NCI-H1048 (cell line): ENCODE measurements at places on chromosomes 7 and 10.
A peak's percentile ranks its signal among the peaks of the same experiment; 100 is the strongest.

DNA sequence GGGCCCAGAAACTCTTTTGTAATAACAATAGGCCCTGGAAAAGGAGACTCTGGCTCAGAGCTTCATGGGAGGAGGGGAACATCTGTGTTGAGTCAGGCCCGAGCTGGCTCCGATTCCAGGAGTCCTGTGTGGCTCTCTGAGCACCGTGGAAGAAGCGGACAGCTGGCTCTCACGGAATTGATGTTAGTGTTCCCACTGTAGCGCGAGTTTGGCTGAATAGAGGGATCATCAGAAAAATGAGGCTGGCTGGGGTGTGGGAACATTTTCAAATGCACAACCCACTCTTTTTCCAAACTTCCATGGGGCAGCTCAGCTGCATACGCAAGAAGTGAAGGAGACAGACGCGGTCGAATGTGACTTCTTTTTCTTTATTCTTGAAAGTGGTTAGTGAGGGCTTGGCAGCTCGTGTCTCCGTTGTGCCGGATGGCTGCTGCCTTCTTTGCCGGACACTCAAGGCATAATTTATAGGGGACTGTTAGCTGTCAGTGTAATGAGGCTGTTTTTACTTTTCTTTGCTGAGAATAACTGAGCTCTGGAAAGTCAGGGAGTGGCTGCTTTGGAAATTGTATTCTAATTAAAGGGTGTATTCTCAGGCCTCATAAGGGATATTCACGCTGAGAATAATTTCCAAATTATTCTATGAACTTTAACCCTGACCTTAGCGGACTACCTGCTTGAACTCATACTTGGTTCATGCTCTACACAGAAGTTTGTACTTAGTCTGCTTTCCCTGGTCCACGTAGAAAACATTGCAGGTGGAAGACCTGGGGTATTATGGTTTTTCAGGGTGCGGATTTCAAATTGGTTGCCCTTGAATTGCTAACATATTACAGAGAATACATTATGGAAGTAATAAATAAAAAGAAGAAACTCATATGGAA lies 23.1 kb downstream of the MDFIC start:
- DNase-seq = no peak

DNA sequence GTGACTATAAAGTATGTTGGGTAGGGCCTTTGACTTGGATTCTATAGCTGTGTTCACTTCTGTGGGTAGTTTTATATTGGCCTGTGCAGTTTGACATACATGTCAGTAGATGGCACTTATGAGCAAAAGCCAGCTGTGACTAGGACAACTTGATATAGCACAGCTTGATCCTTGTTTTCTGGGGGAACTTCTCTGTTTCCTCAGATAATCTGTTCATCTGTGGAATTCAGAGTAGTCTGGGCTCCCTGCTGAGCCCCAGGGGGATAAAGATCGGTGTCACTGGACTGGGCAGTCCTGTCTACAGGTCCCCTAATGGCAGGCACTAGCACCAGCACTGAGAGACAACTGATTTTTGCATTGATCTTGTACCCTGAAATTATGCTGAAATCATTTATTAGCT lies 25.4 kb downstream of the CYP2C9 start:
- DNase-seq = peak; percentile 5

DNA sequence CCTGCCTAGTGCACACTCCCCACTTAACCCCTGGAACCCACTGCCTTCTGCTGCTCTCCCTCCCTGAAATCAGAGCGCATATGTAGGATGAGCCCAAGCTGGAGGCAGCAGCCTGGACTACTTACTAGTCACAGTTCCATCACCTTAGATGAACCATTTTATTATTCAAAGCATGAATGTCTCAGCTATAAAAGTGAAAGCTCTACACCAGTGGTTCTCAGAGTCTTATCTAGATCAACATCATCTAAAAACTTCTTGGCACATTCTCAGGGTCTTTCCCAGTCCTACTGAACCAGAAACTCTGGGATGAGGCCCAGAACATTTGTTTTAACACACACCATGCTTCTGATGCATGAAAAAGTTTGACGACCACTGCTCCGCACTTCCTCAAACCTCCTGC lies 100.3 kb upstream of the ANK3 start:
- DNase-seq = no peak

DNA sequence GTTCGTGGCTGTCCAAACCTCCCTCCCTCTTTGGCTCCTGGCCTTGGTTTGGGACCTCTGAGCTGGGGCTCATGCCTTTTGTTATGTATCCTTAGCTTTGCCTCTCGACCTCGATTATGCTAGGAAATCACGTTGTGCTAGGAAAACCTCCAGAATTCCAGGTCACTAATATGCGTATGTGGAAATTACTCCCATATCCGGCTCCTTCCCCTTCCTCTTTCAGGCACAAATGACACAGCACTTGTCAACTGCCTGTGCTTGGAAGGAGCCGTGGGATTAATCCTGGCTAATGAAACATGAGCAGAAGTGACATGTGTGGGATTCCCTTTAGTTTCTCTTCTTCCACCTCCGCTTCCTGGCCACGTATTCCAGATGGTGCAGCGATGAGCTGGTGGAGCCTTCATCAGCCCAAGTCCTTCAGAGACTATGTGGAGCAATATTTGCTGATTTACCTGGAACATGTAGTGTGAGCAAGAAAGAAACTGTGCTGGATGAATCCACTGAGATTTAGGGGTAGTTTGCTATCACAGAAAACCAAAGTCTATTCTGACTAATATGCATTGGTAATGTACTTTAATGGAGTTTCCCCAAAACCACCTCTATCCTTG lies 149.2 kb downstream of the REEP3 start:
- no peak for DNase-seq

DNA sequence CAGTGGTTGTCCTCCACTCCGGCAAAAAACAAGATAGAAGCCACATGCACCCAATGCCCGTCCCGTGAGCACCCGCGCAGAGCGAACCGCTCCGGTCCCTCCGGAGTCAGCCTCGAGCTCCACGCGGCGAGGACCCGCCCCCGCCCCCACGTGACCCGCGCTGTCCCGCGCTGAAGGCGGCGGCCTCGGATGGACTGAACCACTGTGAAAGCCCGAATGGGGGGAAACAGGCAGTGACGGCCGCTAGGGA lies 766 bp upstream of the EIF3B start:
- DNase-seq = peak; percentile 68
